ENCODE measurements at places on chromosomes 1 and 21. TPM values are rescaled to one million over a fixed set of nuclear protein-coding genes. Genes with fewer than 3 reads are reported as not detected.

- no peak overlapping the region for H3K27ac ChIP-seq
- no peak overlapping the region for H3K4me3 ChIP-seq
- H3K36me3 ChIP-seq = no peaks in the 10 kb centered on the region
- peaks cover 52% of the 10 kb centered on the region for H3K27me3 ChIP-seq
- H3K4me1 ChIP-seq = no peaks in the 10 kb centered on the region
- DNase-seq = no peak
Measured at GRCh38 chr1:207922554-207922953, 11.6 kb upstream of the CD34 start.

GRCh38 chr1:232952514-232953499 lies 2.4 kb downstream of the NTPCR start:
- peak overlapping the region; percentile 55 for H3K4me3 ChIP-seq
- peaks cover 30% of the 10 kb centered on the region for H3K36me3 ChIP-seq
- peak overlapping the region; percentile 34 for H3K27ac ChIP-seq

- peak overlapping the region; percentile 22 for H3K27ac ChIP-seq
- H3K27me3 ChIP-seq = peaks cover 64% of the 10 kb centered on the region
- no peak for DNase-seq
Measured at GRCh38 chr1:63319046-63320021, 3.0 kb upstream of the FOXD3 start.

GRCh38 chr1:7528386-7529198 lies 242.5 kb upstream of the VAMP3 start:
- no peak overlapping the region for H3K27ac ChIP-seq
- peaks cover 2% of the 10 kb centered on the region for H3K27me3 ChIP-seq
- no peaks in the 10 kb centered on the region for H3K36me3 ChIP-seq
- no peak overlapping the region for H3K4me3 ChIP-seq
- no peak for DNase-seq

Gene OR2L3
- total RNA-seq = not detected

GRCh38 chr1:218339267-218339831 lies 5.8 kb upstream of the TGFB2 start:
- H3K4me3 ChIP-seq = no peak overlapping the region
- DNase-seq = no peak
- H3K36me3 ChIP-seq = no peaks in the 10 kb centered on the region
- H3K27me3 ChIP-seq = peaks cover 23% of the 10 kb centered on the region
- no peak overlapping the region for H3K27ac ChIP-seq

Gene OR2T6
- not detected for total RNA-seq

- no peaks in the 10 kb centered on the region for H3K36me3 ChIP-seq
- H3K27ac ChIP-seq = no peak overlapping the region
- H3K4me1 ChIP-seq = peaks cover 2% of the 10 kb centered on the region
- H3K4me3 ChIP-seq = no peak overlapping the region
- no peak for DNase-seq
Measured at GRCh38 chr1:227424159-227424680, 105.9 kb upstream of the CDC42BPA start.

GRCh38 chr1:30654188-30654587 lies 69.2 kb downstream of the MATN1 start:
- H3K4me3 ChIP-seq = no peak overlapping the region
- no peaks in the 10 kb centered on the region for H3K36me3 ChIP-seq
- peaks cover 2% of the 10 kb centered on the region for H3K4me1 ChIP-seq
- H3K27me3 ChIP-seq = peaks cover 3% of the 10 kb centered on the region
- no peak overlapping the region for H3K27ac ChIP-seq
- DNase-seq = no peak

Gene DYNLT5
- not detected for total RNA-seq

- no peak overlapping the region for H3K4me3 ChIP-seq
- H3K27ac ChIP-seq = no peak overlapping the region
- H3K36me3 ChIP-seq = no peaks in the 10 kb centered on the region
- DNase-seq = no peak
- H3K27me3 ChIP-seq = no peaks in the 10 kb centered on the region
Measured at GRCh38 chr1:3708791-3709190, 43.5 kb upstream of the CCDC27 start.

Gene SPOCD1
- total RNA-seq = 0.07 TPM

GRCh38 chr1:214019499-214019898 lies 31.7 kb downstream of the PROX1 start:
- H3K4me3 ChIP-seq = no peak overlapping the region
- no peak for DNase-seq
- no peaks in the 10 kb centered on the region for H3K4me1 ChIP-seq
- H3K27me3 ChIP-seq = no peaks in the 10 kb centered on the region
- H3K27ac ChIP-seq = no peak overlapping the region

Gene FOXD3
- not detected for total RNA-seq

Gene VN1R5
- not detected for total RNA-seq

DNA sequence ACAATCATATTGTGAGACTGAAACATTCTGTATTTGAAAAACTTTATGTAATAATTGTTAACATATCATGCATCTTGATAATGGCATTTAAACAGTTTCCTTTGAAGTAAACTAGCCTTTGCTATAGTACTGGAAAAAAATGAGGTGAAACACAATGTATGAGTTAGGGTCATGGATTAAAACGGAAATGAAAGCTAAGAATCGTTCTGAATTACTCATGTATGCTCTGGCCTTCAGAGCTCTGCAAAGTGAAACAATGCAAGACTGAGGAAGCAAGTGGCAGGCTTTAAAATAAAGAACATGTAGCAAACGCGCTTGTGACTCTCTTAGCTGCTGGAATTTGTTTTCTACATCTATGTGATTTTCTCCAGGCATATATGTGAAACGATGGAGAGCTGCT lies 317.1 kb downstream of the DPYD start:
- no peaks in the 10 kb centered on the region for H3K36me3 ChIP-seq
- no peak for DNase-seq
- no peak overlapping the region for H3K4me3 ChIP-seq
- no peak overlapping the region for H3K27ac ChIP-seq
- H3K4me1 ChIP-seq = peaks cover 2% of the 10 kb centered on the region

Gene ADGRL2
- not detected for total RNA-seq

Gene TRABD2B
- not detected for total RNA-seq

GRCh38 chr1:68633141-68633919 lies 136.4 kb upstream of the DEPDC1 start:
- no peaks in the 10 kb centered on the region for H3K27me3 ChIP-seq
- no peak overlapping the region for H3K27ac ChIP-seq
- no peaks in the 10 kb centered on the region for H3K36me3 ChIP-seq
- H3K4me3 ChIP-seq = no peak overlapping the region
- no peak for DNase-seq

Gene ANKRD45
- total RNA-seq = not detected

Measured in activated T-helper 2 cell treated with anti-CD3 and anti-CD28 coated beads, Interferon-gamma antibody, Interleukin-2, Interleukin-4, amounts not matched to agents 10 μg/mL and 5 μg/mL and 100 μg/mL, durations not matched to agents 14 hours and 24 hours and 36 hours (primary cell).